ENCODE measurements at places on chromosomes 6 and 20.

GRCh38 chr20:1450926-1451491 is 15.6 kb downstream of the NSFL1C start:
- DNase-seq, result no peak

DNA sequence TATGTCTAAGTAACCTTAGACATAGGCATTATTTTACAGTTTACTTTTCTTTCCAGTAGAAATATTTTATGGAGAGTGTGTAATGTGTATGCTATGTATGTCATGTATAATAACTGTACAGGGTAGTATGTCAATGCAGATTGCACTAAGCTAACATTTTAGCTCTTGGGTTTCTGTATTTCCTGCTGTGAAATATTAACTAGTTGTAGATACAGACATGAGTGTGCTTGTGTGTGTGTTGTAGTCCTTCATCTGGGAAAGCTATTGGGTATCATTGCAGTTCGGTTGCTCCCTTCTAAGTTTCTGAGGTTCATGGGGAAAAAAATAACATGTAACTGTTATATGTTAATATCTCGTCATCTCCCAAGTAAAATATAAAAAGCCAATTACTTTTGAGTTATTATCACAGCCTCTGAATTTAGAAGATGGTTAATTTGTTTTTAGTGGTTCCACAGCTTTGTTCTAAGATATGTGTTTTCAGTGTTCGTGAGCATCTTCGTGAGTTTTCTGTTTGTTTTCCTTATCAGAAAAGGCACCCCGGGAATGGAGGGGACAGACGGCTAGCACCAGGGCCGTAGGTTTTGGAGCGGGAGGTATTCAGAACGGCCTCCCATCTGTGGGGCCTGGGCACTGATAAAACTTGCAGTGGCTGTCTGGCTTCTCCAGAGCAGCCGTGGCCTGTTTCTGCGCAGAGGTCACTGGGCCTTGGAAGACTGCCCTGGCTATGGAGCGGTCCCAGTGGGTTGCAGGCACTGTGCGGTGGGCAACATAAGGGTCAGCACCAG is 215.0 kb downstream of the ARID1B start:
- DNase-seq, result peak; percentile 47

GRCh38 chr20:1945660-1946059 is 48.2 kb downstream of the PDYN start:
- DNase-seq, result no peak

- no peak for DNase-seq
Measured at GRCh38 chr20:38112930-38113294, 52.2 kb downstream of the TGM2 start.

GRCh38 chr6:89034586-89035251 is 45.8 kb upstream of the PNRC1 start:
- peak; percentile 89 for DNase-seq

DNA sequence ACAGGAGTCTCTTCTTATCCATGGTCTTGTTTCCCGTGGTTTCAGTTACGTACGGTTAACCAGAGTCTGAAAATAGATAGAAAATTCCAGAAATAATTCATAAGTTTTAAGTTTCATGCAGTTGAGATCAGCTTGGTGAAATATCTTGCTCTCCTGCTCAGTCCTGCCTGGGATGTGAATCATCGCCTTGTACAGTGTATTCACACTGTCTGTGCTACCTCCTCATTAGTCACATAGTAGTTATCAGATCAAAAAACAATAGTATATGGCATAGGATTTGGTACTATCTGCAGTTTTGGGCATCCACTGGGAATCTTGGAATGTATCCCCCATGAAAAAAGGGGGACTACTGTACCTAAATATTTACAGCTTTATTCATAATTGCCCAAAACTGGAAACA is 22.7 kb upstream of the MOCS1 start:
- no peak for DNase-seq

- DNase-seq, result peak; percentile 43
Measured at GRCh38 chr6:80767808-80768207, 661.3 kb downstream of the BCKDHB start.

Data from fibroblast of villous mesenchyme (primary cell).